ENCODE measurements at places on chromosomes 3 and 15.

- no peak for DNase-seq
Measured at GRCh38 chr3:191330530-191331048, 263 bp upstream of the UTS2B start.

DNA sequence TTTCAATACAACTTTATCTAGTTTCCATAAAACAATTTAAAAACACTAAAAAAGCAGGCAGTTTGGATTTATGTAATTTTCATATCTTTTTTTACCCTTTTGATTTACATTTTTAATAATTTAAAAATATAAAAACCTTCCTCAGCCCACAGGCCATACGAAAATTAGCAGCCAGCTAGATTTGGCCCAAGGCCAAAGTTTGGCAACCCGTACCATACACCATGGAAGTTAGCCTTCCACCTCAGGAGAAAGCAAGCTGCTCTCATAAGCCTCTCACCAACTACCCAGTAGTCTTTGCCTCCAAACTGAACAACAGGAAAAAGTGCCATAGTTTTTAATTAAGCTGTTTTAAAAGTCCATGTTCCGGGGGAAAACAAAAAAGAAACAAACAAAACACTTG is 107.3 kb upstream of the TRIM42 start:
- no peak for DNase-seq

DNA sequence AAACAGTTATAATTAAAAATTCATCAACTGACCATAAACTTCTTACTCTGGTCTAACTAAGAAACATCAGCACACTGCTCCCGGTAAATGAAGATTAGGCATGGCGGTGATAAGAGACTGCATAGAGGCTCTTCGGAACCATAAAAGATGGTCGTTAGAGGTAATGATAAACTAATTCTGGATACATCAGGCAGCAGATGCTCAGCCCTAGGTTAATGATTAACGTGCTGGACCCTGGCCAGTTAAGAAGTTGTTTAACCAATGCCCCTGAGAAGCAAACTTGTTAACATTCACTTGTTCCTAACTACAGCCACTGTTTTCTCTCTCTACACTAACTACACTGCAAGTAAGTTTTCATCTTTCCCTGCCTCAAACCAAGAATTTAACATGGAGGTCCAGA is 111.5 kb downstream of the PDZRN3 start:
- no peak for DNase-seq

DNA sequence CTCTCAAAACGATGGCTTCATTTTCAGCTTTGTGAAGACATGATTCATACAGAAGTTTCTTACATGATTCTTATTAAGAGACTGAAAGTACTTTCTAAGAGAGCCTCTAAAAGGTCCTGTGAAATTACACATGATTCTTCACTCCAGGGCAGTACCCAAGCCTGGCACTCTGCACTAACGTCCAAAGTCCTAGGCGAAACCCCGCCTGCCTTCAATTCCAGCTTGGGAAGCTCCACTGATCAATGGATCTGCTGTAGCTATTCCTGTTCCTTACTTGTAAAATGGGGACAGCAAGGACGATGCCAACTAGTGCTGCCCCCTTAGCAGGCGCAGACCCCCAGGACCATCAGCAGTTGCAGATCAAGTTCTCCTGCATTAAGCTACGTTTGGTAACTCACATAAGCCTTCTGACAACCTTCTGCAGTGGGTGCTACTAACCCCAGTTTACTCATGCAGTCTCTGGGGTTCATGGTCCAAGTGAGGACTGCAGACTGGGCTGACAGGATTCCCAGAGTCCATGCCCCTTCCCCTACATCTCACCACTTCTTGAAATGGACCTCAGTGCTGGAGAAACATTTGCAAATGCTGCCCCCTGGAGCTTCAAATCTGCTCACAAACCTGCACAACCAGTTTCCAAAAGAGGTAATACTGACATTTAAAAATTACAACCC is 10.6 kb downstream of the CHCHD4 start:
- no peak for DNase-seq

GRCh38 chr3:153370680-153371079 is 208.7 kb downstream of the RAP2B start:
- DNase-seq: no peak

DNA sequence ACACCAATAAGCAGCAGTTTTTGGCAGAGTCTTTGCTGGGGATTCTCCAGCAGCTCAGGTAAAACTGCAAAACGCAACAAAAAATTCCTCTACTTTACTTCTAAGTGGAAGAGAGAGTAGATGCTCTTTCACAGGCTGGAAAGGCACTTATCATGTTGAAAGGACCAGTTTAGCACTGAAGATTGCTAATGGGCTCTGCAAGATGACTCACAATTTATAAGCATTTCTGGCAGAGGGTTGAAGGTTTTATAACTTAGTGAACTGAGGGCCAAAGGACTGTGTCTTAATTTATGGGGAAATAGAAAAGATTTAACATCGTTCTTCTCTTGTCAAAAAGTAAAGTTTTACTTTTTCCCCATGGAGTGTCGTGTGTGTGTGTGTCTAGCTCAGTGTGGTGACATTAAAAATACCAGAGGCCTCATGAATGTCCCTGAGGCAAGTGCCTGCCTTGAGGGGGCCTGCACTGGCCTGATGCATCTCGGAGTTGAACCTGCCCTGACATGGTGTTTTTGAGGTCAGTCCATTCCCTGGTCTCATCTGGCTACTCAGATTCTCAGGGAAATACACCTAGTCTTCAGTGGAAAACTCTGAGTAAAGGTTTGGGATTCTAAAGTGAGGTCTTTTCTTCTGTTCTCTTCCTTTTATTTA is 1092.0 kb downstream of the NAALADL2 start:
- no peak for DNase-seq

DNA sequence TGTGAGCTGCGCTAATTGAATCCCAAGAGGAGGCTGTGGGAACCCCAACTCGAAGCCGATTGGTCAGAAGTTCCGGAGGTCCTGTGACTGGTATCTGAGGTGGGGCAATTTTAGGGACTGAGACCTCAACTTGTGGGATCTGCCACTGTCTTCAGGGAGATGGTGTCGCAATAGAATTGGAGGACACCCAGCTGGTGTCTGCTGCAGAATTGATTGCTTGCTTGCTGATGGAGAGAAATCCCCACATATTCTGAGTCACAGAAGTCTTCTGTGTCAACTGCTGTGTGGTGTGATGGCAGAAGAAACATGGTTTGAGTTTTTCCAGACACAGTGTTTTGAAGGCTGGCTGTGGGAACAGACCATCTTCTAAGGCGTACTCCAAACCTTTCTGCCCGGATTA is 99.7 kb upstream of the PLXNA1 start:
- DNase-seq: no peak

- no peak for DNase-seq
Measured at GRCh38 chr15:52462806-52463360, 65.8 kb downstream of the MYO5A start.

- DNase-seq: no peak
Measured at GRCh38 chr3:123025642-123026521, 1.7 kb downstream of the SEMA5B start.

DNA sequence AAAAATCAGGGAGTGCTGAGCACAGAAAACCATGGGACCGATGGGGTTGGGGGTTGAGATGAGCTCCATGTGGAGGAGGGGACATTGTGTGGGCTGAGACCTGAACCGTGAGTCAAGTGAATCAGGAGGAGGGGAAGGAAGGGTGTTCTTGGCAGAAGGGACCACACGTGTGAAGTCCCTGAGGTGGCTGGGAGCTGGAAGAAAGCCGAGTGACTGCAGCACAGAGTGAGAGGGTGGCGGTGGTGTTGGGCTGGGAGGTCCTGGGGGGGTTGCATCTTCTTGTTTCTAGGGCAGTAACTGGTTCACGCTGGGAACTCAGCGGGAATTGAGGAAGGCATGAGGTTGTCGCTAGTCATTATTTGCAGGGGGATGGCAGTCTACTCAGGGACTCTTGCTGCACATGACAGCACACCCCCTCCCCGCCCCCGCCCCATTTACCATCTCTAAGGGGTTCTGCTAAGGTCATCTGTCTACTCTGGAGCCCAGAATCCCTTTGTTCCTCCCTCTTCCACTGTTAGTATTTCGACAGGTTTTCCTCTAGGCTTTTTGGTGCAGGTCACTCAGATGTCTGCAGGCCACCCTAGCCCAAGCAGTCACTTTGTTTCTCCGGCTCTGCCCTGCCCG is 254.3 kb downstream of the TLE3 start:
- no peak for DNase-seq

- DNase-seq: no peak
Measured at GRCh38 chr3:158260392-158260791, 150.5 kb downstream of the RSRC1 start.

GRCh38 chr3:187889601-187890404 is 144.5 kb upstream of the BCL6 start:
- no peak for DNase-seq

GRCh38 chr3:19159966-19160635 is 11.8 kb downstream of the KCNH8 start:
- no peak for DNase-seq

DNA sequence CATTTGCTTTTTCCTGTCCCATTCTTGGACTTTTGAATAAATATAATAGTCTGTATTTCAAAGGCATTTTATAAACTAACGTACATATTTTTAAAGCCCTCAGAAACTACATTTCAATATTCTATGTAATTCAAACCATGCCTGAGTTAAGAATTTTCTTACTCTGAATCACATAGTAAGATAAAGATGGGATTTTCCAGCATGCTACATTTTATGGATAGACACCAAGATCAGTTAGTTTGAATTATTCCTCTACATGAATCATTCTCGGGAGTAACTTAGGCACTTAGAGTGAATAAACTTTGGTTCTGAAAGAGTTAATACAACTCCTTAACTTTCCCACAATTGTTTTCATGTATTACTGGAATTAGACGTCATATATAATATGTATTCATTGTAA is 713.3 kb upstream of the CBLB start:
- DNase-seq: no peak

- DNase-seq: no peak
Measured at GRCh38 chr3:152260026-152260425, 8.7 kb upstream of the MBNL1 start.

DNA sequence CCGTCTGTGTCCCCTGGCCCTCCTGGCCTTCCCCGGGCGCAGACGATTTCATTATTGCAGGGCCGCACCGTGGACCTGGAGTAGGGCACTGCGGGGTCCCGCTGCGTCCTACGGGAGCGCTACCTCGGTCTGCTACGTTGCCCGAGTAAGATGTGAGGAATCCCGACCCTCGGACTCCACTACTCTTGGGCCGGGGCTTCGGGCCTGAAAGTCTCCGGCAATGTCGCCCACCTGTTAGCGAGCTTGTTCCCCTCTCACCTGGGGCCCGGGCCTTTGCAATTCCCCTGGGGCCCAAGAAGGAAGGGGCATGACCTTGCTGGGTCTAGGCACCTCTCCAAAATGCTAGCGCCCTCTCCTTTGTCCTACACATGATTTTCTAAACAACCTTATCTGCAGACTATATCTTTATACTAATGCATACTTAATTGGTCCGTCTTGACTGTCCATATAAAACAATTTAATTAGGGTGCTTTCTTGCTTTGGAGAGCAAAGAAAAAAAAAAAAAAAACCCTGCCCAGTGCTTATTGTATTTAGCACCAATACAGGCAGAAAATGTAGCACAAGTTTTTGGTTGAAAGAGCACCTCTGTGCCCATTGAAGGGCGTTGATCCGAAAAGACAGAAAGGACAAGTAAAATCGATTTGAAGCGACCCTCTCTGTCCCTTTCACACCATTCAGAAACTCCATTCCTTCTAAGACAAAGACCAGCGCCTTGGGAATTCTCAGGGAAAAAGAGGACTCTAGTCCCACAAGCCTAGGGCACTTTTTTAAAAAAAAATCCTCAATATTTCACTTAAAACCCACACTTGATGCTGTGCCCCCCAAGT is 7.0 kb upstream of the NR2F2 start:
- DNase-seq: no peak

DNA sequence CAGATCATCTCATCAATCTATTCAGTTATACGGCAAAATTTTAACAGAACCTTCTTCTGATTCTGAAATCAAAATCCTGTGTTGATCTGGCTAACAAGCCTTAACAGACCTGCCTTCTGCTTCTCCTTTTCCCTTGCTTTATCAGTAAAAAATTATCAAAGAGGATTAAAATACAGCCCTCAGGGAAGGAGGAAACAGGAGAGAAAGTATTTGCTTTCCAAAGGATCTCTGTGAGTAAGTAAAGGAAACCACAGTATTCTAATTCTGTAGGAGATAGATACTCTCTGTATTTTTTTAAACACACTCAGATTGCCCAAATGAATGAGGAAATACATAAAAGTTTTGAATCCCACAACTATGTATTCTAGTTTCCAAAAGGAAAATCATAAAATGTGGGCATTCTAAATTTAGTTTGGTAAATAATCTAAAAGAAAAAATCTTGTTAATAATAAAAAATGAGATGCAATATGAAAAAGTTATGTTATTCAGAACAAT is 221.8 kb downstream of the ZIC1 start:
- no peak for DNase-seq

GRCh38 chr15:67838789-67839332 is 984 bp downstream of the RNU6-1 start:
- DNase-seq: peak; percentile 23

Measured in stimulated activated CD4-positive, alpha-beta T cell treated with anti-CD3 and anti-CD28 coated beads, Interleukin-2, amount 100 ng/mL, for 24 hours (primary cell).